ENCODE measurements at places on chromosomes 13 and 19.

- DNase-seq: no peak
These were observed 23.1 kb downstream of the EPSTI1 start for GRCh38 chr13:42968906-42969305.

GRCh38 chr13:70668983-70669382, 560.7 kb upstream of the KLHL1 start:
- no peak for DNase-seq

GRCh38 chr13:44373247-44373600, 400 bp upstream of the SERP2 start:
- DNase-seq: no peak

- DNase-seq: no peak
These were observed 32.6 kb downstream of the CLEC4M start for GRCh38 chr19:7795555-7796161.
